ENCODE measurements at places on chromosomes 6 and 20.

DNA sequence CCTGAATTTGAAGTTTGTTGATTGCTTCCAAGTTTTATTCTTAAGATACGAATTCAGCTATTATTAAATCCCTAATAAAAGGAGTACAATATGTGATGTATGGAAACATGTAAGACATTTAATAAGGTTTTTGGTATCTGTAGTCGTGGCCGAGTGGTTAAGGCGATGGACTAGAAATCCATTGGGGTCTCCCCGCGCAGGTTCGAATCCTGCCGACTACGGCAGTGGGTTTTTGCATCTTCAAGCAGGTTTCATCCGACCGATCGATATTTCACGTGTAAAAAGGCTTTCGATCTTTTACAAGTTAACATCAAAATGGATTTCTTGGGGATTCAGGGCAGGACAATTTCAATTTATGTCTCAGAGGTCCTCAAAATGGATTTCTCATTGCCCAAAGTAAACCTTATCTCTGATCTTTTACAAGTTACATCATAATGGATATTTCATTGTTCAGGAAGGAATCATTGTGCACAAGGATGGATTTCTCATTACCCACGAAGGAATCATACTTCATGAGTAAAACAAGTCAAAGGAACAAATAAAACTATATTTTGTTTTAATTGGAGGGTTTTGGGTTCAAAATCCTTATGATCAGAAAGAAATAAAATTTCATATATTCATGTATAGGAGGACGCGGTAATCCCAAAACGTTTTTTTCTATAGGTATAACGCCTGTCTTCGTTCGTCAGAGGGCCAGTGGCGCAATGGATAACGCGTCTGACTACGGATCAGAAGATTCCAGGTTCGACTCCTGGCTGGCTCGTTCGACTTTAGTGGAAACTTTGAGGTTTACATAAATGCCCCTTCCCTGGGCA lies 37.3 kb upstream of the BTN3A2 start:
- peak; percentile 86 for DNase-seq

DNA sequence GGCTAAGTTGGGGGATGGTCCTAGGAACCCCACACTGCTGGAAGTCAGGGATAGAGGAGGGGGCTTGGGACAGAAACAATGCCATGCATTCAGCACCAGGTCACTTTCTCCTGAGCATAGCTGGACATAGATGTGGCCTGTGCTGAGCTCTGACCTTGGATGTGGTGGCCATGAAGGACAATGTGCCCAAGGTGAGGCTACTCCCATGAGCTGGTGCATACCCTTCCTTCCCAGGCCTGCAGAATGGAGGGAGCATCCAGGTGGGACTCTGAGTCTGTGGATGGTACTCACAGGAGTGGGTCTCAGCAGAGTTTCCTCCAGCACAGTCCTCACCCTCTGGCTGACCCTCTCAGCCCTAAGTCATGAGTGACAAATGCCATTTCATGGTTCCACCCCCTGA lies 16.9 kb downstream of the CST9L start:
- DNase-seq = no peak

DNA sequence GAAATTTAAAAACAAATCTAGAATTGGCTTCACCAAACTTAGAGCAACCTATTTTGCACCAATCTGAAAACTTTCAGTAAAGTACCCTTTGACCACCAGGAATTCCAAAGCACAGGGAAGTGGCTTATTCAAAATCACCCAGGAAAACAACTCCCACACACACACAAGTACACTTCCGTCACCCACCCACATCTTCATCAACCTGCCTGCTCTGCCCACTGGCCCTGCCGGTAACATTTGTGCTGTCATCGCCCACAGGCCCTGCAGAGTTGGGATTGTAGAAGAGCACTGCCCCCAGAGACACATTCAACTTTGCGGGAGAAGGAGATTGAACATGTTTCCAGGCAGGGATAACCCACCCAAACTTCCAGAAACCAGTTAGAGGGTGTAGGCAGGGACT lies 19.3 kb upstream of the SCML4 start:
- no peak for DNase-seq

GRCh38 chr20:7806831-7807230 lies 133.4 kb downstream of the HAO1 start:
- DNase-seq = no peak

DNA sequence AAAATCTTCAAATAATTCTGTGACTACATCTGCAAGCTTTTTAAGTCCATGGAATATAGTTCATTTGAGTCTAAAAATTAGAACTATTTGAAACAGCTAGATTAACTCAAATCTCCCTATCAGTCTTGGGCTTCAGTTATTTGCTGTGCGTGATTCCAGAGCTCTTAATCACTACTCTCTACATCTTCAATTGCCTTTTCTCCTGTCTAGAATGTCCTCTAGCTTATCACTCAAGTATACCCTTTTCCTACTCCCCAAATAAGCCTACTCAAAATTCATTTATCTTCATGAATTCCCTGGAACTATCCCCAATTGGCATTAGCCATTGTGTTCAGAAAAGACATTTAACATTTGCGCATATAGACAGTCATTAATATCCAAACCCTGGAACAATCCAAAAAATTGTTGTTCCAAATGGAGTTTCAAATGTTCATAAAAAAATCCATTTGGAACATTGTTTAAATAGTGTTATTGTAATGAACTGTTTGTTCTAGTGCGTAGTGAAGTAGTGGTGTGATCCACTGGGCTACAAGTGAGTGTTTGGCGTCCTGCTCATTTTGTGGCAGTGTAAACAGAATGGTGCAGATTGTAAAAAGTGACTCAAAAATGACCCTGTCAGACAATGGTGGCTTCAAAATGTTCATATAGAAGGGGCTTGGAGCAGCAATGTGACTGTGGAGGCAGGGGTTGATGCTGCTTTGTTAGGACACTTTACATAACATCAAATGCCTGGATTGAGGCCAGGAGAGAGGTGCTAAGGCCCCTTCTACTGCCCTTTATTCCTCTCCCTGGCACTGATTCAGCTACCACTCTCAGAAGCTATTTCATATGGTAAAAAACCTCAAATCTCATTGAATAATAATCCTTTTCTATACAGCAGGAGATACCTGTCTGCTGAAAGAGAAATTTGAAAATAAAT lies 122.3 kb downstream of the KIF6 start:
- DNase-seq = no peak

- no peak for DNase-seq
Measured at GRCh38 chr6:6640926-6641325, 52.4 kb downstream of the LY86 start.

DNA sequence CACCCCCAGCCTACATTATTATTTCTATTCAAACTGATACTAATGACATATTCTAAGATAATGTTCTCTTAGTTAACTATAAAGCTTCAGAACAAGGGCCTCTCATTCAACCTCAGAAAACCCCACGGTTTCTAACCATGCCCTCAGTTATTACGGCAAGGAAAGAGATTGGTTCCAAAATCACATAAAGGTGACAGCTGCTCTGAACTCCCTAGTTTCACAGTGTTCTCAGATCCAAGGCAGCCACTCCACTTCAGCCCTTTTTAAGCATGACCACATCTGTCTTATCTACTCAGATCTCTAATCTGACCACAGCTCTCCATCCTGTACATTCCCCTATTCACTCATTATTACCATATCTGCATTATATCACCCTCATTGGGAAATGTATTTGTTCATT lies 98.8 kb upstream of the CEP85L start:
- DNase-seq = no peak

DNA sequence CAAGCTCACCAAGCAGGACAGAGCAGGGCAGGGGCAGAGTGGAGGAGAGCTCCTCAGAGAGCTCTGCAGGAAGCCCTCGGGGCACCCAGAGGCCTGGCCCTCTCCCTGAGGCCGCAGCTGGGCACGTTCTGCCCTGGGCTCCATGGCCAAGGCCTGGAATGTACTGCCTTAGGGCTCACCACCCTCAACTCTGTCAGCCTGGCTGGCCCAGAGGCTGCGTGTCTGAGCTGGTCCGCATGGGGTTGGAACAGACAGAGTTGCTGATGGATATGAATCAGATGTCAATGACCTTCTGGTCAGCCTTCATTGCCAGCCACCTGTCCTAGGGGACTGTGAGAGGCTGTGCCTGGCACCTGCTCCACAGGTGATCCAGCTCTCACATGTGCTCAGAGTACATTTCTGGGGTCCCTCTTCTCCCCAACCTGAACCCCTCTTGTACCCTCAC lies 33.2 kb upstream of the PCMTD2 start:
- DNase-seq = no peak

GRCh38 chr20:3935956-3936340 lies 46.8 kb downstream of the PANK2 start:
- DNase-seq = no peak
